ENCODE measurements at places on chromosomes 1 and 21. TPM values are rescaled to one million over a fixed set of nuclear protein-coding genes. Genes with fewer than 3 reads are reported as not detected.

RIMS3 gene
- 22.9 TPM for total RNA-seq

KIF26B gene
- 6.2 TPM for total RNA-seq

EFNA1 gene
- total RNA-seq, result 0.50 TPM

GRHL3 gene
- total RNA-seq, result 0.12 TPM

HDAC1 gene
- total RNA-seq, result 128 TPM

C1orf226 gene
- 9.8 TPM for total RNA-seq

TMEM51 gene
- total RNA-seq, result 6.7 TPM

LCE1D gene
- total RNA-seq, result not detected

SH3D21 gene
- total RNA-seq, result 5.4 TPM

RGS13 gene
- not detected for total RNA-seq

GRCh38 chr1:25731626-25732370, 68.2 kb upstream of the SELENON start:
- H3K27me3 ChIP-seq, result no peaks in the 10 kb centered on the region
- H3K27ac ChIP-seq, result no peak overlapping the region
- no peak overlapping the region for H3K4me3 ChIP-seq

- no peaks in the 10 kb centered on the region for H3K27me3 ChIP-seq
- DNase-seq, result no peak
- H3K4me3 ChIP-seq, result no peak overlapping the region
- peak overlapping the region; percentile 35 for H3K27ac ChIP-seq
- peaks cover 10% of the 10 kb centered on the region for H3K4me1 ChIP-seq
Observed at GRCh38 chr21:43303275-43304178, 123.4 kb downstream of the SIK1 start.

DNA sequence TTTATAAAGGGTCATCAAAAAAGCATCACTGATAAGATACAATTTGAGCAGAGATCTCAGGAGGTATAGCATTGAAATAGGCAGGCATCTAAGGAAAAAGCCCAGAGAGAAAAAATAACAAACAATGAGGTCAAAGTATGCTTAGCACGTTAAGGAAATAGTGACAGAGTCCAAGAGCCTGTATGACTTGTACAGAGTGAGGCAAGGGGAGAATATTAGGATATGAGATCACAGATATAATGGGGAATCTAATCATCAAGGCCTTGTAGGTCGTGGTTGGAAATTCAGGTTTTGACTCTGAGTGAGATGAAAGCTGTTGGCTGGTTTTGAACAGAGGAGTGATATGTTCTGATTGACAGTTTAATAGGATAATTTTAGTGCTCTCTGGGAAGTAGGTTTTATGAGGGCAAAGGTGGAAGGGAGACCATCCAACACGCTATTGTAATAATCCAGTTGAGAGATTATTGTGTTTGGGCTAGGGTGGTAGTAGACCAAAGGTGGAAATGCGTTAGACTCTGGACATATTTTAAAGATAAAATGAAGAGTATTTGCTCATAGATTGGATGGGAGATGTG, 644.6 kb upstream of the TMPRSS15 start:
- H3K36me3 ChIP-seq, result peaks cover 2% of the 10 kb centered on the region
- no peak for DNase-seq
- no peak overlapping the region for H3K27ac ChIP-seq

GRCh38 chr1:240998441-240999015, 358.5 kb downstream of the RGS7 start:
- no peak for DNase-seq
- no peaks in the 10 kb centered on the region for H3K4me1 ChIP-seq
- H3K27me3 ChIP-seq, result no peaks in the 10 kb centered on the region
- H3K4me3 ChIP-seq, result no peak overlapping the region
- no peaks in the 10 kb centered on the region for H3K36me3 ChIP-seq

DNA sequence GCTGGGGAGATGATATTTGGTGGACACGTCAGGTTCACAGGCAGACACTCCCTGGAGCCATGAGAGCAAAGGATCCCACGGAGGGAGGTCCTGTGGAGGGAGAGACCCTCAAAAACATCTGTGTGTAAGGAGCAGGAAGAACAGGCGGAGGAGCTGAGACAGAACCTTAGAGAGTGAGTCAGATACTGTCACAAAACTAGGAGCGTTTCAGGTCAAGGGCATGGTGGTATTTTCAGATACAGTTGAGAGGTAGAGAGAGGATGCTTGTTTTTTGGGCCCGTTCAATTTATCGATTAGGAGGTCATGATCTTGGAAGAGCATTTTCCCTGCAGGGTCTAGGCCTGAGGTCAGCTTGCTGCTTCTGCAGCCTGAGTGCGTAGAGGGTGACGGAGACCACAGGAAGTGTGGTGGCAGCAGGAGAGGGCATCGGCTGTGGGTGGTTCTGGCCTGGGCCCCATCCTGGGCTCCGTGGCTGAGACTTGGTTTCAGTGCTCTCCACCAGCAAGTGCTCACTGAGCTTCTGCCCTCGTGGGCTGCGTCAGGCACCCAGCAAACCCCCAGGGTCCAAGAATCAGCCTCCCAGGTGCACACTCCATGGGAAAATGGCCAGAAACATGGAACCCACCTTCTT, 39.9 kb downstream of the SPSB1 start:
- no peaks in the 10 kb centered on the region for H3K27me3 ChIP-seq
- DNase-seq, result no peak
- no peak overlapping the region for H3K27ac ChIP-seq
- peaks cover 6% of the 10 kb centered on the region for H3K4me1 ChIP-seq
- no peak overlapping the region for H3K4me3 ChIP-seq

DNA sequence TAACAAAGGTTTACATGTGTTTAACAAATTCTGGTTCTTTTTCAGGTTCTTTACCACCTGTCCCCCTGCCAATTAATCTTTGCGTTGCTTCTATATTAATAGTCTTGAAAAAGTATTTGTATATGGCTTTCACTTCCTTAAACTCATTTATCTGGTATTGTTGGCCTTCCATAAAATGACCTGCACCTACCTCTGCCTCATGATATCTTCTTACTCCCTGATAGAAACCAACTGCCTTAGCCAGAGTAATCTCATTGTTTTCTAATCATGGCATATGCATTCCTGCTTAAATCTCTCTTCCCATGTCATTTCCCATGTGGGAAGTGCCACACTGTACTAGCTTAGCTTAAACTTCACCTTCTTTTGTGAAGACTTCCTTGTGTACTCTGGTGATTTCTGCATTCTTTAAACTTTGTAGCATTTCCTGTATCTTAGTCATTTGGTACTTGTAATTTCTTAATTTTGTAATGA, 8.7 kb downstream of the SMG7 start:
- no peak overlapping the region for H3K4me3 ChIP-seq
- no peak for DNase-seq
- H3K27ac ChIP-seq, result no peak overlapping the region
- no peaks in the 10 kb centered on the region for H3K36me3 ChIP-seq
- H3K27me3 ChIP-seq, result no peaks in the 10 kb centered on the region

DNA sequence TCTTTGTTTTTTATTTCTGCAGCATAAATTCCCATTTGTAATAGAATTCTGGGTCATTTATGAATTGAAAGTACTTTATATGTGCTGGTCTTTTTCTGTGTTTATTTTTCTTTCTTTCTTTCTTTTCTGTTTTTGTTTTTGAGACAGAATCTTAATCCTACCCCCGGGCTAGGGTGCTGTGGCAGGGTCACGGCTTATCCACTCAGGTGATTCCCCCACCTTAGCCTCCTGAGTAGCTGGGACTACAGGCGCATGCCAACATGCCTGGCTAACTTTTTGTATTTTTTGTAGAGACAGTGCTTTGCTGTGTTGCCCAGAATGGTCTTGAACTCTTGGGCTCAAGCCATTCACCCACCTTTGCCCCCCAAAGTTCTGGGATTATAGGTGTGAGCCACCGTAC, 18.7 kb downstream of the RAP1A start:
- H3K27ac ChIP-seq, result no peak overlapping the region
- H3K4me3 ChIP-seq, result no peak overlapping the region
- H3K27me3 ChIP-seq, result no peaks in the 10 kb centered on the region
- peaks cover 9% of the 10 kb centered on the region for H3K4me1 ChIP-seq
- no peak for DNase-seq

DNA sequence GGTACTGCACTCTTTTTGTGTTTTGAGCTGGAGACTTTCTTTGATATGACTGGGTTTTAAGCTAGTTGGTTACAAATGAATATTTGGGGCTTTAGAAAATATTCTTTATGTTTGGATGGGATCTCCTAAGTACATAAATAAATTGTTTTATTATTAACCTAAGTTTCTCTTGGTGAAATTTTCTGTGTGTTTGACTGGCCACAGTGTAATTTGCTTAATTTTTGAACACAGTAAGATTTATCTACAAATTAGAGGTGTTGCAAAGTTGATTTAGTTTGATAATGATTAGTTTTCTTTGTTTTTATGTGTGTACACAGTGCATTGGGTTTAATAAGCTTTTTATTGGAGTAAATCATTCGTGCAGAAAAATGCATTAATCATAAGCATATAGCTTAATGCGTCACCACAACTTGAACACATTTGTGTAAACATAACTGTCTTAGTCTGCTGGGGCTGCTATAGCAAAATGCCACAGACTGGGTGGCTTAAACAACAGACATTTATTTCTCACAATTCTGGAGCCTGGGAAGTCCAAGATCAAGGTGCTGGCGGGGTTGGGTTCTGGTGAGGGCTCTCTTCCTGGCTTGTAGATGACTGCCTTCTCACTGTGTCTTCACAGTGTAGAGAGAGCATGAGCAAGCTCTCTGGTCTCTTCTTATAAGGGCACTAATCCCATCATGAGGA, 17.4 kb upstream of the SLC6A9 start:
- H3K36me3 ChIP-seq, result no peaks in the 10 kb centered on the region
- peaks cover 23% of the 10 kb centered on the region for H3K4me1 ChIP-seq
- H3K27ac ChIP-seq, result peak overlapping the region; percentile 97
- no peaks in the 10 kb centered on the region for H3K27me3 ChIP-seq

DNA sequence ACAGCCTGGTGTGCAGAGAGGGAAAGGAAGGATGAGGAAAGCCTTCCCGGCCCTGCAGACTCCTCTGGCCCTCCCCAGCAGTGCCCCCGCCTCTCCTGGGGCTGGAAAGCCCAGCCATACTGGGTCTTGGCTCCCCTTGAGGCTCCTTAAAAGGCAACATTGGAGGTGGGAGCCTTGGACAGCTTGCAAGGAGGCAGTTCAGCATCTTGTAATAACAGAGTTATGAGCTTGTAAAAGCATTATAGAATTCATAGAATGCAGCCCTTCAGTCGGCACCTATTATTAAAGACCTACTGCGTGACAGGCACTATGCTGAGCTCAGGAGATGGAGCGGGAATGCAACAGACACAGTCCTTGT, 4.2 kb downstream of the TINAGL1 start:
- DNase-seq, result no peak
- no peak overlapping the region for H3K27ac ChIP-seq
- H3K4me3 ChIP-seq, result no peak overlapping the region
- no peaks in the 10 kb centered on the region for H3K4me1 ChIP-seq
- H3K36me3 ChIP-seq, result no peaks in the 10 kb centered on the region
- peaks cover 20% of the 10 kb centered on the region for H3K27me3 ChIP-seq

GRCh38 chr1:226960944-226961765, 21.1 kb downstream of the COQ8A start:
- H3K36me3 ChIP-seq, result peaks cover 3% of the 10 kb centered on the region
- H3K4me3 ChIP-seq, result no peak overlapping the region
- no peak overlapping the region for H3K27ac ChIP-seq
- no peaks in the 10 kb centered on the region for H3K27me3 ChIP-seq
- H3K4me1 ChIP-seq, result no peaks in the 10 kb centered on the region
- DNase-seq, result no peak

GRCh38 chr1:227428803-227429202, 110.5 kb upstream of the CDC42BPA start:
- no peak overlapping the region for H3K4me3 ChIP-seq
- no peaks in the 10 kb centered on the region for H3K27me3 ChIP-seq
- H3K4me1 ChIP-seq, result peaks cover 29% of the 10 kb centered on the region
- DNase-seq, result no peak
- H3K27ac ChIP-seq, result no peak overlapping the region

GRCh38 chr21:44598061-44598460, 2.3 kb upstream of the KRTAP10-7 start:
- peak overlapping the region; percentile 60 for H3K4me3 ChIP-seq
- H3K27ac ChIP-seq, result peak overlapping the region; percentile 69
- H3K27me3 ChIP-seq, result no peaks in the 10 kb centered on the region
- no peaks in the 10 kb centered on the region for H3K36me3 ChIP-seq
- DNase-seq, result no peak

- H3K36me3 ChIP-seq, result no peaks in the 10 kb centered on the region
- H3K4me3 ChIP-seq, result no peak overlapping the region
- no peak overlapping the region for H3K27ac ChIP-seq
- no peaks in the 10 kb centered on the region for H3K4me1 ChIP-seq
- no peaks in the 10 kb centered on the region for H3K27me3 ChIP-seq
Observed at GRCh38 chr1:2480986-2481364, 4.9 kb downstream of the PLCH2 start.

- H3K36me3 ChIP-seq, result no peaks in the 10 kb centered on the region
- H3K27ac ChIP-seq, result no peak overlapping the region
- H3K4me3 ChIP-seq, result no peak overlapping the region
- peaks cover 24% of the 10 kb centered on the region for H3K4me1 ChIP-seq
- no peak for DNase-seq
Observed at GRCh38 chr21:35585878-35586277, 474.4 kb downstream of the SETD4 start.

GRCh38 chr1:29708381-29708780, 472.1 kb downstream of the PTPRU start:
- peak overlapping the region; percentile 54 for H3K4me3 ChIP-seq
- peak overlapping the region; percentile 24 for H3K27ac ChIP-seq
- peaks cover 6% of the 10 kb centered on the region for H3K27me3 ChIP-seq
- H3K36me3 ChIP-seq, result no peaks in the 10 kb centered on the region
- DNase-seq, result no peak

DNA sequence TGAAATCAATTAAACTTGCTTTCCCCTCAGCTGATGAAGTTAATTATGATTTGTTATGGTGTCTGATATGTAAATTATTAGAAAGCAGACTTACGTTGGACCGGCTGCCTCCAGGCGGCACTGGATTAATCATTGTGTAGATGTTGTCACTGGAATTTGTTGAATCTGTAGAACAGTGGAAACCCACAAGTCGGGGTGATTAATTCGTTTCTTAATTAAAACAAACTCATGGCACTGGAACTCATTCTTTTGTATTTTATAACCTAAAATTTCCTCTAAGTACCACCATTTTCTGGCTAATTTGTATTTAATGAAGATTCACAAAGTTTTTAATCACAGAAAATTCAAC, 39.0 kb downstream of the MRPL37 start:
- peaks cover 5% of the 10 kb centered on the region for H3K4me1 ChIP-seq
- no peak for DNase-seq
- H3K4me3 ChIP-seq, result no peak overlapping the region
- H3K36me3 ChIP-seq, result peaks cover 20% of the 10 kb centered on the region
- no peak overlapping the region for H3K27ac ChIP-seq

DNA sequence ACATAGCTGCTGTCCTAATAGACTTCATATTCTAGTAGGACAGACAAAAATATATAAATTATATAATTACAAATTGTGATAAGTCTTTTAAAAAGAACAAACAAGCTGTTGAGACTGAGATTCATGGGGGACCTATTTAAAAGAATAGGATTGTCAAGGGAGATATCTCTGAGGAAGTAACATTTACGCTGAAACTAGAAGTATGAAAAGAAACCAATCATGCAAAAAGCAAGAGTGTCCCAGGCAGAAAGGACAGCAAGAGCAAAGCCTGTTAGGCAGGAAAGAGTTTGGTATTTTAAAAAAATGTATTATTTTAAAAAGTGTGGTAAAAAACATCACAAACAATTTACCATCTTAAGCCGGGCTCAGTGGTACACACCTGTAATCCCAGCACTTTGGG, 9.1 kb upstream of the METTL13 start:
- H3K27ac ChIP-seq, result no peak overlapping the region
- peaks cover 18% of the 10 kb centered on the region for H3K27me3 ChIP-seq
- no peak overlapping the region for H3K4me3 ChIP-seq
- DNase-seq, result no peak
- H3K4me1 ChIP-seq, result no peaks in the 10 kb centered on the region

- no peaks in the 10 kb centered on the region for H3K4me1 ChIP-seq
- H3K4me3 ChIP-seq, result no peak overlapping the region
- DNase-seq, result no peak
- no peak overlapping the region for H3K27ac ChIP-seq
Observed at GRCh38 chr1:184299406-184299790, 87.4 kb upstream of the C1orf21 start.

Data from neural crest cell (in vitro differentiated cells).